ENCODE measurements at places on chromosomes 16 and 17.

DNA sequence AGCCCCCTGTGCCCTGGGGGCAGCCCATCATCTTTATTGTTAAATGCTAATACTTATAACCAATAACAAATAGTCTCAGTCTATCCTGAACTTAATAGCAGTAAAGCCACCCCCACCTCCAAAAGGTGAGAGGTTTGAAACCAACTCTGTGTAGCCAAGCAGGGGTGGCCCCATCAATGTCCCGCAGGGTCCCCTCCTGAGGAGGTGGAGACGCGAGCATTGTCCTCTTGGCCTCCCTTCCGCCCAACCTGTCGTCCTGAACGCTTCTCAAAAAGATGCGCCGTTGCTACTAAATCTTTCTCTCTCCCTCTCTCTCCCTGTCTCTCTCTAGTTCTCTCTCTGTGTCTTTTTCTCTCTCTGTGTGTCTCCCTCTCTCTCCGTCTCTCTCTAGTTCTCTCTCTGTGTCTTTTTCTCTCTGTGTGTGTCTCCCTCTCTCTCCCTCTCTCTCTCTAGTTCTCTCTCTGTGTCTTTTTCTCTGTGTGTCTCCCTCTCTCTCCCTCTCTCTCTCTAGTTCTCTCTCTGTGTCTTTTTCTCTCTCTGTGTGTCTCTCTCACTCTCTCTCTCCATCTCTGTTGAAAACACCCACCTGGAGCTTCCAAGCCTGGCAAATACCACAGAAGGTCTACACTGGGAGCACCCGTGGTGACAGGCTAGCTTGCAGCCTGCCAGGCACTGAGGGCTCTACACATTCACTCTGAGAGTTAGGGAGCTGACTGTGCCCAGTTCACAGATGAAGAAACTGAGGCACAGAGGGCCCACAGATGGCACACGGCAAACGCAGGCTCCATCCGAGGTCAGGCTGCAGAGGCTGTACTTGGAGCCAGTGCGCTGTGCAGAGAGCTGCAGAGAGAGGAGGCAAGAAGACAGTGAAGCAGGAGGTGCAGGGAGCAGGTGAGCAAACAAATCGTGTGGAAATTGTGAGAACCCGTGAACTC lies 185.9 kb downstream of the C16orf95 start:
- peak; percentile 7 for DNase-seq

DNA sequence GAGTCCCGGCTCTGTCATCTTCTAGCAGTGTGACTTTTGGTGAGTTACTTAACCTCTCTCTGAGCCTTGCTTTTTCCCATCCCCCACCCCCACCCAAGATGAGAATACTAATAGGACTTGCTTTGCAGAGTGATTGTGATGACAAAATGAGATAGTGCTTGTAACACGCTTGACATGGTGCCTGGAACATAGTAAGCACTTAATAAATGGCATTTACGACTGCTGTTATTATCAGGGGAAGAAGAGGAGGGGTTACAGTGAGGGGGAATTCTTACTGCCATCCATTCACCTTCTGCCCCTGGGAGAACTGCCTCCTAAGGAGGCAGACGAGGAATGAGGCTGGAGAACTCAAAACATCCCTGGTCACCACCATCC lies 7.8 kb downstream of the DLX4 start:
- DNase-seq = no peak

GRCh38 chr17:27366437-27366836 lies 72.5 kb downstream of the WSB1 start:
- DNase-seq = no peak

GRCh38 chr16:20674684-20675487 lies 22.6 kb downstream of the ACSM1 start:
- DNase-seq = no peak

DNA sequence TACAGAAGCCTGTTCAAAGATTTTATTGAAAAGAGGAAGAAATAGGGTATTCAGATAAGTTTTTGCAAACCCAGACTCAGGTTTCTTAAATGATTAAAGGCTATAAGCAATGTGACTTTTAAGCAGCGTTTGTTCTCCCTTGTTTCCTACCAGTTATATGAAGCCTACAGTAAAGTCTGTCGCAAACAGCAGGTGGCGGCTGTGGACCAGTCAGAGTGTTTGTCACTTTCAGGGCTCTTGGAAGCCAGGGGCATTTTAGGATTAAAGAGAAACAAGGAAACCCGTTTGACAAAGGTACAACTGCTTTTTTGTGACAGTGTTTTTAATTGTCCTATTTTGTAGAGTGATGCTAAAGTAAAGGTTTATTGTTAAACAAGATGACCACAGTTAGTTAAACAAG lies 7.7 kb upstream of the RARA start:
- peak; percentile 38 for DNase-seq

DNA sequence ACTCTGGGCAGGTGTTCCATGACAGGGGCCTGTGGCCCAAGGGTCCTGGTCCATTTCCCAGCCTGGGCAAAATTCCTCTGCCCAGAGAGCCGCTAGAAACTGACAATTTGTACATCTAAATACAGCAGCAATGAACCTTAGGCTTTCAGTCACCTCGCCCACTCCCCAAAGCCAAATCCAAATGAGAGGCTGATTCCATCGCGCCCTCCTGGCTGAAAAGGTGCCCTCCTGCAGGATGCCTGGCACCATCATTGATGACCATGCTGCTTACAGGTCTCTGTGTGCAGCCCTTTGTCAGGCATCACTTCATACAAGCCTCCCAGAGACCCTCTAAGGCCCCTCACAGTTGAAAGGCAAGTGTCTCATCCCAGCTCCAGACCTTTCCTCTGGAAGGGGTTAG lies 114.7 kb downstream of the C16orf78 start:
- DNase-seq = no peak

DNA sequence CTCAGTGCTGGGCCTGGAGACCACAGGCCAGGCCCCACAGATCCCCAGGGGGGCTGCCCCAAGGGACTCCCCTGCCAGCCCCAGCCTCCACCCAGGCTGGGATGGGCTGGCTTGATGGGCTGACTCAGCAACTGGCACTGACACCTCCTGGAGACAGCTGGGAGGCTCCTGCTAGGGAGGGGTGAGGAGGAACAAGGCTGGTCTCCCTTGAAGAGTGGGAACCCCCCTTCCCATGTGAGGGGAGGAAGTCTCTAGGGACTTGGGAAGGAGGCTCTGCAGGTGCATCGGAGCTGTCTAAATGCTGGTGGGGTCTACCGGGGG lies 10.4 kb downstream of the NHERF1 start:
- DNase-seq = no peak

DNA sequence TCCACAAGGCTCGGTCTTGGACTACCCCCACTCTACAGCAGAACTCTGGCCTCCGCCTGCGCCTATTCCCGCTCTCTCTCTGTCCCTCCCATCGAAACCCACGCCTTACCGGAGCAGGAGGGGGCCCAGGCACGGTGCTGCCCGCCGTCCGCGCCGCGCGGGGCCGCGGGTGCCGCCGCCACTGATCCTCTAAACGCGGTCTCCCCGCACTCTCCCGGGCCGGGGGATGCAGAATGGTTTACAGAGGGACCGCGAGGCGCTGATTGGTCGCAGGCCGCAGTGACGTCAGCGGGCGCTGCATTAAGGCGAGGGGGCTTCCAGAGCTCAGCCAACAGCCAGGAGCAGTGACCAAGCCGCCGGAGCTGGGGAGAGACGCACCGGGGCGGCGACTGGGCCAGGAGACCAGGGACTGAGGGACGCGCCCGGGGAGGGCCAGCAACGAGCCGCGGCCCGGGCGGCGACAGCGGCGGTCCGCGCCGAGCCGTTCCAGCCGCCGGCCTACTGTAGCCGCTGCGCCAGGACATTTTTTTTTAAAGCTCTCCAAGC lies 747 bp upstream of the LHX1 start:
- peak; percentile 50 for DNase-seq
